ENCODE measurements at places on chromosomes 7 and 10.

DNA sequence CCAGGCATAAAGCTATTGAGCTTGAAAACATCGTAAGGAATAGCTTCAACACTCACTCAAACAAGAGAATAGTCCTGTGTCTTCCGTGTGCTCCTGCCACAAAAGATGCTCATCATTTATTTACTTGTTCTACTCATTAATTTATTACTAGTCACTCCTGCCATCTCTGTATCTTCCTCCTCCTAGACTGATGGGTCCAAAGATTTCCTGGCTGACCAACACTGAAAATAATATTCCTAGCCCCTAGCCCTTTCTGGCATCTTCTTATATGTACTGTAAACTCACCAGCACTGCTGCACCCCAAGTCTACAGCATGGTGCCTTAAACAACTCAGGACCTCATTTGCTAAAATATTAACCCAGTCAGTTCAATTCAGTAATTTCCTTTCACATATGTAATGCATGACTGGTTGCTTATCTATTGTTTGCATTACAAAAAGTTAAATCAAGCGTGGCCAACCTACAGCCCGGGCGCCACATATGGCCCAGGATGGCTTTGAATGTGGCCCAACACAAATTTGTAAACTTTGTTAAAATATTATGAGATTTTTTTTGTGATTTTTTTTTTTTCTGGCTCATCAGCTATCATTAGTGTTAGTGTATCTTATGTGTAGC is 86.7 kb upstream of the GSDME start:
- DNase-seq: no peak

DNA sequence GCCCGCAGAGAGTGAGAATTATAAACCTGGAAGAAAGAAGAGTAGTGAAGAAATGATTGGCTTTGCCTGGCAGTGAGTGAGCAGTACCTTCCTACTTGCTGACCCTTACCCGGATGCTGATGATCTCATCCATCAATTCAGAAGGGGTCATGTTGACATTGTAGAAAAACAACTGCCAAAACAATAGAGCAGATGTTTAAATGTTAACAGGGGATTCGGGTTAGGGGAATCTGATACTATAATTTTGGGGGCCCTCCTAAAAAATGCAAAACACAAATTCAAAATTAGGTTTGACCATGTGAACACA is 78.1 kb downstream of the MYOF start:
- DNase-seq: no peak

DNA sequence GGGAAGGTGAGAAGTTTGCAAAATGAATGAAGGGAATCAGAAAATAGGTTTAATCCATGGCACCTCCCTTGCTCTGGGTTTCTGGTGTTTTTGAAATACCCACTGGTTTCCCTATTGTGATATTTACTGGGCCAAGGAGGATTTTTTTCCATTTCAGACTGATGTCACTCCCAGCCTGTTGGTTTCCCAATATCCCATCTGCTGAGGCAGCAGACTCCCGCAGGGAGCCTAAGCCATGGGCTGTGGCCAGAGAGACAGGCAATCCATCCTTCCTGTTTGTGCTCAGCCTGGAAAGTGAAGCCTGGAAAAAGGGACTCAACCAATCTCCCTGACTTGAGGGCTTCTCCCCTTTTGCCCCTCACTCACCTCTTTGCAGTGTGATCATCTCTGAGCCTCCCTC is 22.8 kb downstream of the FAM107B start:
- no peak for DNase-seq

GRCh38 chr7:98760201-98760651 is 109.6 kb downstream of the TMEM130 start:
- DNase-seq: no peak
